T-helper 1 cell (primary cell): ENCODE measurements at places on chromosomes 5 and 9.

- no peak for DNase-seq
These were observed 79.9 kb upstream of the FBXL17 start for GRCh38 chr5:108461628-108462367.

- no peak for DNase-seq
These were observed 136.1 kb downstream of the RGS3 start for GRCh38 chr9:113599646-113600022.

- DNase-seq, result no peak
These were observed 96.6 kb downstream of the FNBP1 start for GRCh38 chr9:129946246-129946995.

- DNase-seq, result no peak
These were observed 23.1 kb downstream of the SMAD5 start for GRCh38 chr5:136155761-136156160.

GRCh38 chr9:121201045-121201737 is 478 bp downstream of the RAB14 start:
- peak; percentile 53 for DNase-seq

DNA sequence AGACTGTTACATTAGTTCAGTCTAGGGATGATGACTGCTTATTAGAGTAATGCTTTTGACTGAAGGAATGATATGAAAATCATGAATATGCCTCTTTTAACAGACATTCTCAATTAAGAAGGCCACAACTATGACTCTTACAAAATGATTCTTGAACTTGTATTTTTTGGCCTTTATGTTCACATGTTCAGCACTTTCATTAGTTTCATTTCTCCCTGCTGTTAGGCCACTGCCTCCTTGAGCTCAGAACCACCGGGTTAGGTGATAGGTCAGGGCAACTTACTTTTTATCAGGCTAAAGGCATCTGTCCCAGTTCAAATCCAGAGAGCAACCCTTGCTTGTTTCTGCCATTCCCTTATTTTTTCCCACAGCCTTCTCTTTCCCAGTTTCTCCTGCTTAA is 235.2 kb upstream of the ELL2 start:
- DNase-seq, result no peak

DNA sequence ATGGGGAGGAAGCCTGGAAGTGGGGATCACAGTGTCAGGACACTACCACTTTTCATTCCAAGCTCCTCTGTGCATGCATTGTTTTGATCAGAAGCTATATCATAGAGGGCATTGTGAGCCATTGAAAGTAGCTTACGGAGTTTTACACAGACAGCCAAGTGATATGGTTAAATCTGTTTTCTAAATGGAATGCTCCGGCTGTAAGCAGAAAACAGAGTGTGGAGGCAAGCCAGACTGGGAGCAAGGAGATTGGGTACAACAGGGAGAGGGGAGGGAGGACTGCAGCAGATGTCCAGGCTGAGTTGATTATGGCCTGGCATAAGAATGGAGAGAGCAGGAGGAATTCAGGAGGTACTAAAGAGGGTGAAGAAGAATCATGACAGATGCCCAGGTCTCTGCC is 15.5 kb upstream of the SOWAHA start:
- no peak for DNase-seq

DNA sequence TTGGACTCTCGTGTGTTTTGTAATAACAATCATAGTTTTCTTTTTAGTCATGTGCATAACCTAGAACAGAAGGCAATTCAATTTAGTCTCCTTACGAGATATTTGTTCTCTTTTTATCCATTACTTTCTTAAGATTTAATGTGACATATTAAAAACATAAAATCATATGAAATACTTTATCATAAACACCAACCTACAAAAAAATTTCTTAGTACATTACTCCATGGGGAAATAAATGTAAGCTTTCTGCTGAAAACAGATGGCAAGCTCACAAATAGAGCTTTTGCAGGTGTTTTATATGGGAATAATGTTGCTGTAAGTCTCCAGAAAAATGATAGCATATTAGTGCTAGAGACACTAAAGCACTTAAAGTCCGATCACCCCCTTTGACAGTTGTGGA is 1035.2 kb upstream of the ARRDC3 start:
- no peak for DNase-seq

DNA sequence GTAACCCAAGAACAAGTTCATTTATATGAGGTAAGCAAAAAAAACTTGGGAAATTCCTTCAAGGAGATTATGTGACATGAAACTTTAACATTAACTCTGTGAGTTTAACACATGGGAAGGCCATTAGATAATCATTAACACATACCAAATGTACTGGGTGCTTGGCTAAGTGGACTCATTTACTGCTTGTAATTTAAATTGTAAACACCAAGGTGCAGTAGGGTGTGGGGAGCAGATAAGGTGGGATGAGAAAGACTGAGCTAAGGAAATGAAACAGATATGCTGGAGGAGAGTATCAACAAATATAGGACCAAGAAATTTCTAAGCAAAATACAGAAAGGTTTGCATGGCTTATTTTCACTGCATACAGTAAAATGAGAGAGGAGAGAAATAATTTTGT is 2384.8 kb upstream of the ACO1 start:
- DNase-seq, result no peak

DNA sequence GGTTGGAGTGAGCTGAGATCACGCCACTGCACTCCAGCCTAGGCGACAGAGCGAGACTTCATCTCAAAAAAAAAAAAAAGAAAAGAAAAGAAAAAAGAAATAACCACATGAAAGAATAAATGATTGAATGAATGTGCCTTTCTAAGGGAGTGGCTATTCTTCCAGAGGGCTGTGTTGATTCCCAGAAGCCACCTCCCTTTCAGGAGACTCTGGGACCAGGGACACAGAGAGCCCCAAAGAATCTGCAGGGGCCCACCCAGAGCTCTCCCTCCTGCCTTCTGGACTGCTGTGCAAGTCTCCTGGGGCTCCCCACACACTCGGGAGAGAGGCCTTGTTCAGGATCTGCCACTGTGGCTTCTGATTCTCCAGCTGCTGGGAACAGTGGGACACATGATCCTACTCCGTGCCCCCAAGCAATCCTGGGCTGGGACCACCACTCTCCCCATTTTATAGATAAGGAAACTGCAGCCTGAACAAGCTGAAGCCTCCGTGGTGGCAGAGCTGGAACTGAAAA is 23.6 kb downstream of the CAMK2A start:
- DNase-seq, result no peak

- no peak for DNase-seq
These were observed 319.5 kb upstream of the TNC start for GRCh38 chr9:115437418-115437817.

DNA sequence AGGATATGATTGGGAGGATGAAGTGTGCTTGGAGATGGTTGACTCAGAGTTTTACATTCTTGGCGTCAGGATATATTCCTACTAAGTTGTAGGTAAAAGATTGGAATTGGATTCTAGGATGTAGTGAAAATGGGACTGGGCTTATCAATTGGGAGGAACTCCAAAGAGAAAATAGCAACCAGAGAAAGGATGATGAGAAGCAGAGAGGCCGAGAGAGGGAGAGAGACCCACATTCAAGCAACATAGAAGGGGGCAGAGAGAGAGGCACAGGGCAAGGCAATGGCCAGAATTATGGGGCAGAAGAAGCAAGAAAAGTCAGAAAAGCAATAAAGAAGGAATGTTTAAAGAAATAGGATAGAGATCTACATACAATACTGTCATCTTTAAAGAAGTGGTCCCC is 217.9 kb upstream of the ACTBL2 start:
- no peak for DNase-seq

- no peak for DNase-seq
These were observed 4.0 kb downstream of the LPCAT1 start for GRCh38 chr5:1519631-1520210.

DNA sequence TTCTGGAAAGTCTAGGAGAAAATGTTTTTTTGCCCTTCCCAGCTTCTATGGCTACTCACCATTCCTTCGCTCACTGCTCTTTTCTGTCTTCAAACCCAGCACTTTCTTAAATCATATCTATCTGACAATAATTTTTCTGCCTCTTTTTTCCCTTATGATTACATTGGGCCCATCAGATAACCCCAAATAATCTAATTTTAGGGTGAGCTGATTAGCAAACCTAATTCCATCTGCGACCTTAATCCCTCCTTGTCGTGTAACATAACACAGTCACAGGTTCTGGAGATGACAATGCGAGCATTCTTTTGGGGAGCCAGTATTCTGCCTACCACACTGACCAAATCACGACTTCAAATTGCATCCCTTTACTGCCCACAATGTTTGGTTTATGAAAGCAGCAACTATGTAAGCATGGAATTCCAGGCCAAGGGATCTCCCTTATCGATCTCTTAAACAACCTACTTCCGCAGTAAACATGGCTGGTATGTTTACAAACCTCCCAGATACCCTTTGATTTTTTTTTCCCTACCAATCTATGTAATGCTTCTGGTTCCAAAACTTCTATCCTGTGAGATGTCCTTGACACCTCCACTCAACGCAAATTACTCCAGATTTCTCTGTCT is 2122.2 kb downstream of the MAT2B start:
- no peak for DNase-seq

DNA sequence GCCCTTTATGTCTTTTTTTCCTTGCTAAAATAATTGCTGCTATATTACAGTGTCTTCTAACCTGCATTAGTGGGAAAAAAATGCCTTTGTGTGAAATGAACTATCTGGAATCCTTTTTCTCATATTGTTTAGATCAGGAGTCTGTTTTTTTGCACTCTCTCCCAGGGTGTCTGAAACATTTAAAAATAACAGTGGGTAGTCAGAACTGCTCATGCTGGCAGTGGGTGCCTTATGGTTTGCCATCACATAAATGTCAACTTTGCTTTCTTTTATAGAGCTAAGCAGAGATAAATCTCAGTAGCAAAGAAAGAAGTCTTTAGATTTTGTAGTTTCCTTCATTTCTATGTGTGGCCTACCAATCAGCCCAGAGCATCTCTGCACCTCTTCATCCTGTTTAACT is 347.8 kb upstream of the RGMB start:
- no peak for DNase-seq

DNA sequence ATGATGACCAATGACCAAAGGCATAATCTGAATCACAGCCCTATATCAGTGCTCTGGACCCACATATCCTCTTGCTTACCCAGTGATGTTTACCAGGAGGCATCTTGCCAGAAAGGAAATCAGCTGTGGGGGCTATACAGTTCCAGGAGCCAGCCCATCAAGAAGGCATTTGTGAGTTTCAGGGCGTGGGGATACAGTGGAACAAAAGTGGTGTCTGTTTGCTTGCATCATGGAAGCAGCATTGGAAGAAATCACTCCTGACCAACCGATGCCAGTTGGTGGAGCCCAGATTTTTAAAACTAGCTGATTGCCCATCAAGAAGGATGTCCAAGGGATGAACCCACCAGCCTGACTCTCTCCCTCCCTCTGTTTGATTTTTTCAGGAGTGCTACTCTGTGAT is 106.5 kb upstream of the EGFLAM start:
- no peak for DNase-seq

GRCh38 chr9:25519286-25519685 is 159.0 kb downstream of the TUSC1 start:
- no peak for DNase-seq

DNA sequence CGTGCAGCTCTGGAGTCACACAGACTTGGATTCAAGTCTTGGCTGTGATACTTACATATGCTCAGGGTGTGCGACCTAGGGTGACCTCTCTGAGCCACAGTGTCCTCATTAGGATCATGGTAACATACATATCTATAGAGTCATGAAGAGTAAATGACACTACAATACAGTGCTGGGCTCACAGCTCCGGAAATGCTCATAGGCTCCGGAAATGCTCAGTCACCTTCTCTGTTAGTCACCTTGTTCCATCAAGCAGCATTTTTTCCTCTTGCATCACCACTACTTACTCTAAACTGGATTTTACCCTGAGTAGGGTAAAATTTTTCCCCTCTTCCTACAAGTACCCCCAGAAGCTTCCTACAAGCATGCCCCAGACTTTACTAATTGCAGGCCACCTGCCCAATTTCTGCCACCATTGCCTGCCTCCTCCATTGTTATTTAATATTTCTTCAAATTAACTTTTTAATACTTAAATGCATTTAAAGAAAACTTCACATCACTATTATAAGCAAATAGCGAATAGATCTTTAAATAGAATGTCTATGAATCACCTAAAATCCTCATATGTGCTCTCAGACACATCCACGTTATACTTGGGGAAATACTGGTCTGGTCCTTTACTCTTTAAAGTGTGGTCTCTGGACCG is 147.6 kb upstream of the SPRY4 start:
- peak; percentile 12 for DNase-seq

DNA sequence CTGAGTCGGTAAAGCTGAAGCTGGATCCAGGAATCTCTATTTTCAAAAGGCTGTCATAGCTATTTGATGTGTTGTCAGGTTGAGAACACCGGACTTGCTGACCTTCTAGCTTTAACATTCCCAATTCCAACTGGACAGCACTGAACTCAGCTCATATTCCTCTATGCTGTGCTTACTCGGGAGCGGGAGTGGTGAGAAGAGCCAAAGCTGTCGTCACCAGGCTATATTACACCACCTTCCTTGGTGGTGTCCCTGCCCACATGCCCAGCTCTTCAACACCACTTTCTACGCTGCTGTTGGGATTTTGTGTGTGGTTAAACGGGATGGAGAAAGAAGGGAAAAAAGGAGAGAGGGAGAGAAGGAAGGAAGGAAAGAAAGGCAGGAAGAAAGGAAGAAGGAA is 653.6 kb downstream of the RAB3C start:
- DNase-seq, result no peak

DNA sequence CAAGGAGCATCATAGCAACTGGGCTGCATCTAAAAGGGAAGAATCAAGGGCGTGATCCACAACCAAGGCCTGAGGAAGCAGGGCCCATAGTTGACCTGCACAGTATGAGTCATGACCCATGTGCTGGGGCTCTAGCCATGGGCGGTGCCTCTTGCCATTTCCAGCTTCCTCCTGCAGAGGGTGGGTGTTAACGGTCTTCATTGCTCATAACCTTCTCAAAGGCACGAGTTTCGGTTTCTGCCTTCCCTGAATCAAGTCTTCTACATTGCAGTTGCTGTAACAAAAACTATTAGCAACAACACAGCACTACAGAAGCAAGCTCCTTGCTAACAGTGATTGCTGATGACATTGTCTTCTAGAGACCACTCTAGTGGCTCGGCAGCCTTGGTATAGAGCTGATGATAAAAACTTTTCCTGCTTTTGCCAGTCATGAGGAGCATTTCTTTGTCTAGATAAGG is 66.9 kb downstream of the CTSL start:
- DNase-seq, result no peak

DNA sequence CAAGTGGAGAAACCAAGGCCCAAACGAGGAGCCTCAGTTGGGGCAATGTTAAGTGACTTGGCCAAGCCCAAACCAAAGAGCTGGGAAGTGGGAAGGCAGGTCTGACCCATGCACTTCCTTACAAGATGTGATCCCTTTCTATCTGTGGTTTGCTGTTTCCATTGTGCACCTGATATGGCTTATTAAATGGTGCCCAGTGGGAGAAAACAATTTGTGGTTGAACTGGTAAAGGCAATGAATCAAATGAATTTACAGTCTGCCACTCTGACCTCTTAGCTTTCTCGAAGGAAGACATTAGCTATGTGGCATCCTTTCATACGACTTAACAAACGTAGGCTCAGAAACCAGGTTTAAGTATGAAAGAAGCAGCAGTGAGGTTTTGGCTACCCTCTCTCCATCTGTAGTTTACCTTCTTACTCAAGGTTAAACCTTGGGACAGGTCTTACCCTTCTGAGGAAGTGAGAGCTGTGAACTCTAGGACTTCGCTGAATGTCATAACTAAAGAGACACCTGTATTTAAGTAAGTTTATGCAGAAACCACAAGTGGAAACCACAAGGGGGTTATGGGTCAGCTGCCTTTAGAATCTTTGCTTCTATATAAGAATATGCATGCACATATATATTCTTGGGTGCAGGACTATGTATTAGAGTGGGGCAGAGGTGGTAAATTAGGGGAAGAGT is 100.5 kb upstream of the SPATA31D4 start:
- DNase-seq, result no peak

- no peak for DNase-seq
These were observed 50.4 kb downstream of the PPIC start for GRCh38 chr5:122985954-122986721.
